Activated CD8-positive, alpha-beta T cell treated with anti-CD3 and anti-CD28 coated beads for 36 hours (primary cell): ENCODE measurements at places on chromosomes 7 and 10. TPM values are rescaled to one million over a fixed set of nuclear protein-coding genes. Genes with fewer than 3 reads are reported as not detected.

Gene MYO1G
- 403 TPM for total RNA-seq

Gene BEND7
- not detected for total RNA-seq

Gene PBLD
- total RNA-seq, result 0.85 TPM

Gene SIRT1
- 27.5 TPM for total RNA-seq

Gene SPDYE5
- total RNA-seq, result 0.18 TPM

Gene EVX1
- not detected for total RNA-seq

Gene COA1
- total RNA-seq, result 85.6 TPM

Gene GSTO2
- 1.8 TPM for total RNA-seq

Gene GIMAP2
- total RNA-seq, result 42.2 TPM

Gene ASZ1
- total RNA-seq, result not detected

Gene ASAH2
- 2.9 TPM for total RNA-seq

Gene POM121L12
- not detected for total RNA-seq

Gene FUOM
- 33.7 TPM for total RNA-seq

Gene VAX1
- total RNA-seq, result not detected

Gene EPHB4
- 4.8 TPM for total RNA-seq

Gene ELAPOR2
- total RNA-seq, result 3.1 TPM

Gene DMBT1
- total RNA-seq, result not detected

Gene ENTPD1
- total RNA-seq, result 4.4 TPM

Gene CCL24
- total RNA-seq, result not detected

Gene SLC18A3
- not detected for total RNA-seq

Gene SLC13A1
- total RNA-seq, result not detected
